Activated CD4-positive, alpha-beta T cell treated with anti-CD3 and anti-CD28 coated beads, Interleukin-2, amount 10 ng/mL, durations not matched to agents 24 days and 14 days (primary cell): ENCODE measurements at places on chromosomes 1 and 21.

- no peak for DNase-seq
- peaks cover 33% of the 10 kb centered on the region for H3K27me3 ChIP-seq
- no peak overlapping the region for H3K27ac ChIP-seq
- peaks cover 5% of the 10 kb centered on the region for H3K4me1 ChIP-seq
- no peaks in the 10 kb centered on the region for H3K36me3 ChIP-seq
Measured at GRCh38 chr1:72278461-72278860, 3.9 kb downstream of the NEGR1 start.

DNA sequence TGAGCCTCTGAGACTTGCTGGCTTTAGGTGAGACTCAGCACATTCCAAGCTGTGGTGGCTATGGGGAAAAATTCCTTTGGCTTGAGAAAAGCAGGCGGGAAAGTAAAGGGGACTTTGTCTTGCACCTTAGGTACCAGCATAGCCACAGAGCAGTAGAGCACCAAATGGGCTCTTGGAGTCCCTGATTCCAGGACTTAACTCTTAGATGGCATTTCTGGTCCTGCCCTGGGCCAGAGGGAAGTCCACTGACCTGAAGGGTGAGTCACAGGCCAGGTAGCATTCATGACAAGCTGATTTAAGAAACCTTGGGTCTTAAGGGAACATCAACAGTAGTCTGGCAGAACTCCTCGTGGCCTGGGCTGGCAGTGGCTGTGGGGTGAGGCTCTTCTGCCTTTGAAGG, 344.7 kb downstream of the DUSP10 start:
- H3K27me3 ChIP-seq, result peaks cover 5% of the 10 kb centered on the region
- no peak overlapping the region for H3K4me3 ChIP-seq
- H3K4me1 ChIP-seq, result no peaks in the 10 kb centered on the region
- H3K36me3 ChIP-seq, result no peaks in the 10 kb centered on the region
- no peak overlapping the region for H3K27ac ChIP-seq
- DNase-seq, result no peak

- DNase-seq, result no peak
- peaks cover under 1% of the 10 kb centered on the region for H3K36me3 ChIP-seq
- no peak overlapping the region for H3K4me3 ChIP-seq
- peaks cover 2% of the 10 kb centered on the region for H3K4me1 ChIP-seq
- no peak overlapping the region for H3K27ac ChIP-seq
- H3K27me3 ChIP-seq, result no peaks in the 10 kb centered on the region
Measured at GRCh38 chr1:213122514-213122929, 71.5 kb downstream of the RPS6KC1 start.

DNA sequence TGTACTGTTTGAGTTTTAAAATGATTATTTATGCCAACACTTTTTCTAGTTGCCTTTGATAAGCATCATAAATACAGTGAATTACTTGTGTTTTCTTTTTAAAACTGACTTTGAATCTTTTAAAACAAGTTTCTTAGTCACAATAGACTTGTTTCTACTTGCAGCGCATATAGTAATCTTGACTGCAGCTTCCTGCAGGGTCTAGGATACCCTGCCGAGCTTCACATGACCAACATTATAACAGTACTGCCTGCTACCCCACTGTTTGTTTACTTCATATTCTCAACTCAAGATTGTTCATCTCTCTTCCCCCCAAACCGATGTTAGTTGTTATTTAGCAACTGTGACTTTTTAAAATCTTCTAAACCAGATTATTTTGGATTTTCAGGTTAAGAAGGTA, 751.3 kb upstream of the NEGR1 start:
- no peaks in the 10 kb centered on the region for H3K27me3 ChIP-seq
- DNase-seq, result no peak
- H3K27ac ChIP-seq, result no peak overlapping the region
- H3K4me1 ChIP-seq, result no peaks in the 10 kb centered on the region

GRCh38 chr21:38979271-38980121, 173.8 kb downstream of the ETS2 start:
- DNase-seq, result peak; percentile 67
- peaks cover 2% of the 10 kb centered on the region for H3K27me3 ChIP-seq
- peaks cover 2% of the 10 kb centered on the region for H3K36me3 ChIP-seq
- H3K4me3 ChIP-seq, result peak overlapping the region; percentile 28
- peaks cover 36% of the 10 kb centered on the region for H3K4me1 ChIP-seq
- peak overlapping the region; percentile 75 for H3K27ac ChIP-seq

DNA sequence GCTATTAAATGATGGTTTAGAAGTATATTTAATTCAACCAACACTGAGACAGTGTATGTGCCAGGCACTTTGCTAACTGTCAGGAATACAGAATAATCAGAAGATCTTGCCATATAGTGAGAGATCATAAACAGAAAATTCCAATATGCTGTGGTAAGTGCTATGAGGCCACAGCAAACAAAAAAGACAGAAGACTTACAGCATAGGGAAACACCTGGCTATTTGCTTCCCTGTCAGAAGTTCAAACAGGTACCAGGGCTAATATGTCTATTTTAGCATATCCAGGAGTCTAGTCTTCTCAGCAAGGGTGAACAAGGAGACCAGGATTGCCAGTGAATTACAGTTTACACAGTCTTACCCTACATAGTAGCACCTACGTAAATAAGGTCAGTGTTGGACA, 30.4 kb downstream of the TRIT1 start:
- H3K27ac ChIP-seq, result no peak overlapping the region
- DNase-seq, result no peak
- peaks cover 41% of the 10 kb centered on the region for H3K36me3 ChIP-seq
- H3K27me3 ChIP-seq, result no peaks in the 10 kb centered on the region
